Posterior vena cava (tissue), 2 donors: ENCODE measurements at places on chromosomes 16 and 17.

- DNase-seq: no peak
Observed at GRCh38 chr16:30886145-30886544, 7.7 kb downstream of the BCL7C start.

GRCh38 chr17:56826611-56827414 is 6.9 kb downstream of the C17orf67 start:
- no peak for DNase-seq

DNA sequence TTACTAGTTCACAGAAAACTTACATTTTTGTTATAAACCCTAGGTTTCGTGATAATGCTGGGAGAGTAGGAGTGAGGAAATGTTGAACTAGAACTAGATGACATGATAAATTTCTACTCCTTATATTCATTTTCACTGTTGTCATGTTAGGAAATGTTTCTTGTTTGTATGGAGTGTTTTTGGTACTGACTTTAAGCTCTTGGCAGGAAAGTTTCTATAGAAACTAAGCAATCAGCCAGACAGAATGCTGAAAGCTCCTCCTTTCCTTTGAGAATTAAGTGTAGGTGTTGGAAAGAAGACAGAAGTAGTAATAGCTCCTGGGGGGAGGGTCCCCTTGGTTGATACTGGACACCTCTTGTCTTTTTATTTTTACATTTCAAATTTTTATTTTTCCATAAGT is 309.8 kb downstream of the MAP2K4 start:
- DNase-seq: no peak

DNA sequence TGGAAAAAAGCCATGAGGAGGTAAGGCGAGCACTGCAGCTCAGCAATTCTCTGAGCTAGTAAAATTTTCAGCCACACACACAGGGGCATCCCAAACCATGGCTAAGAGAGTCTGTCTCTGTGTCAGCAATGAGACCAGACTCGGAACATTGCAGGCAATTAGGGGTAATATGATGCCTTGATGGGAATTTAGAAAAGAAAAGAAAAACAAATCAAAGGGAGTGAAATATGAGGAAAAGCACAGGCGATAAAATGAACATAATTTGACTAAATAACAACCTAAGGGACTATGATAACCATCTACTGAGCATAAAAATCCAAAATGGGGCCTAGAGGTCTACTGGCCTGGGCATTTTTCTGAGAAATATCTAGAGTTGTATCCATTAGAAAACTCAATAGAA is 546.0 kb upstream of the PSMD7 start:
- DNase-seq: no peak

DNA sequence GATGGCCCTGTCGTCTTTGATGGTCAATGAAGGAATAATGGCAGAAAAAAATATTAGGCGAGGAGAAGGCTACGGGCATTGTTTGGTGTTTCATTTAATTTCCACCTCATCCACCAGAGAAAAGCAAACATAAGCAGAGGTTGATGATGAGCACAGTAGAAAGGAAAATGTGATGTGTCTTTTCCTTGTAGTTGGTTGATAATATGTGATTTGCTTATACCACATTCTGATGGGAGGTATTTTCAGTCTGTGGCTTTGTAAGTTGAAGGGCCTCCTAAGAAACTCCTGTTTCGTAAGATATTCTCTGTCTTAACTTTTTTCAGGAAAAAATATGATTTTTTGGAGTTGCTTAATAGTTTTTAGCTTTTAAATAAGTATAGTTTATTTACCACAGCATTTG is 215.7 kb downstream of the PRKCA start:
- no peak for DNase-seq

DNA sequence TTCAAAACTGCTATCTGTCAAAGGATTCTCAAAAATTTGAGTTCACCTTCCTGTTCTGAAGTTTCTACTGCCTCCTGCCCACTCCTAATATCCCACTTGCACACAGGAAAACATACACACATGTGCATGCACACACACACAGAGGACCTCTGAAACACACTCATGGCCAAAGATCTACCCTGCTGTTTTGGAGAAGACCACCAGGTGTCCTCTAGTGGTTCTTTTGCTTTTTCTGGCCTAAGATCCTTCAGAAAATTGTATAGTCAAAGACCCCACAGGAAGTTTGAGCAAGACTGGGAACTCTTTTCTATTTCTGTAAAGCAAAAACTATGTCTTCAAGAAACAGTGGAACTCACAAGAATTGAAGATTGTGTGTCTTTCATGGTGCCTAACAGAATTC is 90.2 kb downstream of the CDH8 start:
- DNase-seq: no peak

- DNase-seq: peak; percentile 75
Observed at GRCh38 chr16:2296661-2297505, 29.0 kb upstream of the RNPS1 start.

- peak; percentile 99 for DNase-seq
Observed at GRCh38 chr17:8151120-8151640, 1.0 kb downstream of the PER1 start.
